CD4-positive, alpha-beta T cell treated with Interleukin-17A for 4 hours (primary cell): ENCODE measurements at places on chromosomes 2 and 18.
A peak's percentile ranks its signal among the peaks of the same experiment; 100 is the strongest.

GRCh38 chr2:53856272-53856671, 3.5 kb downstream of the GPR75 start:
- no peak for DNase-seq

- DNase-seq, result peak; percentile 10
Observed at GRCh38 chr2:171318463-171318934, 115.3 kb downstream of the METTL8 start.

DNA sequence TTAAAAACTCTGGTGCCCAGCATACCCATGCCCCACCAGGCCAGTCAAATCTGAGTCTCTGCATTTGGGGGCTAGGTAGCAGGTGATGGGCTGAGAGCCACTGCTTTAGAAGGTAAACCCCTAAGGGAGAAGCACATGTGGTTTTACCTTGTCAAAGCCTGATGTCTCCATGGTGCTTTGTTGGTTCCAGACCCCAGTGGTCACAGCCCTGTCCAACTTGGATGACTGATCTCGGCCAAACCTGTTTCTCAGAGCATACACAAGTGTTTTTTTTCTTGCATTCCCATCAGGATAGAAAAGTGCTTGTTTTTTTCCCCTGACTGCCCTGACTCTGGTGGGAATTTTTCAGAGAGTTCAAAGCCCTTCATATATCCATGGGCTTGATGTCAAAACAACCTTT, 13.5 kb downstream of the PLB1 start:
- no peak for DNase-seq

DNA sequence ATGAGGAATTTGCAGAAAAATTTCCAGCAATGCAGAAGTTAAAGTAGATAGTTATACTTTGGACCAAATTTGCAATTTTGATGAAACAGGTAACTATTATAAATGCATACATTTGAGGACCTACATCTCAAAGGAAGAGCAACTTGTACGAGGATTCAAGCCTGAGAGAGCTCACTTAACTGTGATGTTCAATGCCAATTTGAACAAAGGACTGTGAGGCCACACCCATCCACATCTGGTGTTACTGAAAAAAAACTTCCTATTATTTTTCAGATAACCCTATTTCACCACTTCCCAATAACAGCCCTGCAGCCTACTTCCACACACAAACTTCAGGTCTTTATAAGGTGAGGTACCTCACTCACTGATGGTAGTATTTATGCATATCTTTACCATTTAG, 203.5 kb upstream of the NABP1 start:
- no peak for DNase-seq

- no peak for DNase-seq
Observed at GRCh38 chr2:238180554-238180953, 21.8 kb downstream of the ERFE start.

- no peak for DNase-seq
Observed at GRCh38 chr2:95058989-95059641, 33.6 kb downstream of the MAL start.

GRCh38 chr2:12080360-12080759, 333.9 kb downstream of the LPIN1 start:
- no peak for DNase-seq

GRCh38 chr2:85254540-85255300, 73.1 kb downstream of the TGOLN2 start:
- no peak for DNase-seq

GRCh38 chr2:144443837-144444817, 75.8 kb downstream of the ZEB2 start:
- DNase-seq, result no peak

DNA sequence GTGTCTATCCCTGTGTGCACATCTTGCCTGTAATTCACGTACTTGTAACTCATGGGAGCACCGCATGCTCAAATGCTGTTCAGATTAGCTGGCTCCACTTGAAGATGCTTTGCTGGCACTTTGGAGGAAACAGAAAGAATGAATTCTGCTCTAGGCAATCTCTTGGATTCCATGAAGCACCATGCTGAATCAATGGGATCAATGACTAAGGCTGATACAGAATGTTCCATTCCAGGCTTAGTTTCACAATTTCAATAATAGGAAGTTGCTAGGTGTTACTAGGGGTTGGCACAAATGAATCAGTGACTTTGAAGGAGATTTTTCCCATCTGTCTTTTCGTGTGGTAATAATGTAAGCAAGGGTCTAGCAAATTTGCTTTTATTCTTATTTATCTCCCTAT, 328.8 kb downstream of the OSR1 start:
- DNase-seq, result no peak

DNA sequence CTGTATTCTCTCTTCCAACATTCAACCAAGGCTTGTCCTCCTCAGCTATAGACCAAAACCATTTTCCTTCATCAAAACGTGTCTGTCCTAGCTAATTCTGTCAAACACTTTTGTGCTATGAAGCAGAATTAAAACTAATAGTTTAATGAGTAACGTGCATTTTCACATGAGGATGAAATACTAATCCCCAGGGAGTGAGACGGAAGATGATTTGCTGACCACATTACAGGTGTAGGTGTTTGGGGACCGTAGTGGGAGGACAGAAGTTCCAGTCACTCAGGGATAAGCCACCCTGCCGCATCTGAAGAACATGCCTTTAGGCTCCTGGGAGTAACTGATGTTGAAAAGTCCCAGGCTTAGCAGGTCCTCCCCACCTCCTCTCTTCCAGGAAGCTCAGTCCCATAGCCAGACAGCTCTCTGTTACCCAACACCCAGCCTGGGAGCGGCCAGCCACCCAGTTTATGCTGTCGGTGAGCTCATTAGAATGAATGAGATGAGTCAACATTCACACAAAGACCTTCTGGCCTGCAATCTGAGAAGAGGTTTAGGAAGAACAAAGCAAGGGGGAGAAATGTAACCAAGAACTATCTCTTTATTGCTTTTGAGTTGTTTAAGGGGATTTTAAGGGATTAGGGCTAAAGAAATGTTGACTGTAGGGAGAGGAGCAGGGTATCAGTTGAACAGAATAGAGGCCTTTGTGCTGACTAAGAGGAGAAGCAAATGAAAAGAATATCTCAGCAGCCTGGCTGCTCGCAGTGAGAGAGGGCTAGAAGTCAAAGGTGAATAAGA, 122.5 kb downstream of the FOXI3 start:
- DNase-seq, result no peak

DNA sequence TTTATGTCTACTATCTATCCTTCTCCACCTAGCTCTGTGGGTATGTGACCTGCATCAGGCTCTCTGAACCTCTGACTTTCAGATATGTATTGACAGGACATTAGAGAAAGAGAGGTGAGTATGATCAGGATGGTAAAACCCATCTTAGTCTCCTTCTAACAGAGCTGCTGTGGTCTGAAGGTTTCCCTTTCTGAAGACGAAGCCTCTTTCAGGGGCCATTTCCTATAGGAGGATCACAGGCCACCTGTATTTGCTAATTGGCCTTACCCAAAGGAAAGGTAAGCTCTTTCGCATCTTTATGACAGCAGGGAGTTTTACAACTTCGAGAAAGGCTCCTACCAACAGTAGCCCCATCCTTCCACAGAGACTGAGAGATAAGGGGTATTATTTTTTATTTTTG, 442.9 kb downstream of the KCNJ3 start:
- DNase-seq, result no peak

- no peak for DNase-seq
Observed at GRCh38 chr18:5298156-5298852, 2.8 kb upstream of the ZBTB14 start.

GRCh38 chr2:48886919-48887318, 131.4 kb upstream of the LHCGR start:
- DNase-seq, result no peak

DNA sequence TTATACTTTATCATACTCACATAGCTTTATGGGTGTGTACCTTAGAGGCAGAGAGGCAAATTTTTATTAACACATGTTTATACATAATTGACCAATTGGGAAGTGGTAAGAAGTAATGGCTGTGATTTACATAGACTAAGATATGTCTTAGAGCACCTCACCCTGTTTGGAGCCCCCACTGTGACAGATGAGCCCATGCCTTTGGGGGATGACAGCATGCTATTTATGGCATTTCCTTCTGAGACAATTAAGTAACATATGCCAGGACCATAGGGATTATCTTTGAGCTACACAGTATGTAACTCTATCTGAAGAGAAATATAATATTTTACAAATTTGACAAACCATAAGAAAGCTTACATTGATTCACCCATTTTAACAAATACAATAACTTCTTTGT, 1655.3 kb upstream of the ACVR2A start:
- no peak for DNase-seq

DNA sequence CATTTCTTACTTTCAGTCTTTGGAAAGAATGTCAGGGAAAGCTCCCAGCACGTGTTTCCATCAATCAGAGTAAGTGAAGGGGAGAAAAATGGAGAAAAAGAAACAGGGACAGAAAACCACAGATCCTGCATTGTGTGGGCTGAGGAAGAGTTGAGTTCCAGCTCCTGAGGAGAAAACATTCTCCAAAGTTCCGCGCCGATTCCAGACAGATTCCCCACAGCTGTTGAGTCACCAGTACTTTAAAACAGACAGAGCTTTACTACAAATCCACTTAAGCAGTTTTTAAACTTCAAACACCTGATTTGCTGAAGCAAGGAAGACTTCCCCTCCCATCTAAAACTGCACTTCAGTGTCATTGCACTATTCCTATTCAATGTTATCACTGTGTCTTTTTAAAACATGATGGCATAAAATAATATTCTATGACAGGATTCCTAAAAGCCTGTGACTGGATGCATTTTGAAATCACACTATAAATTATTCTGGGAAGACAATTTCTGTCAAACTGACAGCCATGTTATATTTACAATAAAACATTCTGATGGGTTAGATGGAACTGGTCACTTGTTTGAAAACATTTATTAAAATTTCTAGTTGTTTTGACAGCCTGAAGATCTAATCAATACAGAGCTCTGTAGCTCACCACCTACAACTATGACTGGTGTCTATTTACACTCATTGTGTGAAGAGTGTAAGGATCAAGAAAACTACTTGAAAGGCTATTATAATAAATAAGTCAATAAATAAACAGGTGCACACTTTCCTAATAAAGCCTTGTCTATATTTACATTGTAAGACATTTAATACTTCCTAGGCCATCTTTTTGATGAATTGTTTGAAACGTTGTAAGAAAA, 40.9 kb downstream of the TCF4 start:
- DNase-seq, result no peak

- no peak for DNase-seq
Observed at GRCh38 chr2:217489145-217489960, 513.4 kb downstream of the TNS1 start.

DNA sequence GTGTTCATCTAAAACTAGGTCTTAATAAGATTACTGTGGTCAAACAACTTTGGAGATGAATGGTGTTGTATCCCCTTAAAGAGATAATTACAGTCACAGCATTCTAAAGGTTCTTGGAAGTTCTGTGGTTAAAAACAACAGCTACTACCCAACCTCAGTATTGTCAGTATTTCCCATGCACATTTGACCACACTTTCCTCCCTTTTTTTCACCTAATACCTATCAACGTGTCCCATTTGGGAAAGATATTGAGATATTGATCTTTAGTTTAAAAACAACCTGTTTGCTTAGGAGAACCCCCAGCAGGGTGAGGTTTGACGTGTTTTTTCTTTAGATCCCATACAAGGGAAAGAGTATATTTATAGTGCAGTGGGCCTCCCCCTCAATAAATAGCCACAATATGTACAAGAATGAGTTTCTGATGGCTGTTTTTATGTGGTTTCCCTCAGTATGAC, 65.6 kb downstream of the WDR7 start:
- DNase-seq, result no peak

DNA sequence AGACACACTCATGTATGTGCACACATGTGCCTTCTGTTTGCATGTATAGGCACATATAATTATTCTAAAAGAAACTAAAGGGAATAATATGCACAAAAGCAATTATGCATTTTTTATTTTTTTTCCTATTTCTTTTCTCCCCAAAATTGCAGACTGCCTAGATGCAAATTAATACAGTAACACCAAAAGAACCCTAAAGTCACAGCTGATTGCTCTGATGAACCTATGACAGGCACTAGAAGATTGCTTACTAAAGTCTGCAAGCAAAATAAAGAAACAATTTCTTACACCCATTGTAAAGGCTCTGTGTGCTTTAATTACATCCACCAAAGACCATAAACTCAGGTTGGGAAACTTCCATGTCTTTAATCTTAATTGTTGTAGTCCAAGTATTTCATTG, 7.7 kb upstream of the EML4 start:
- DNase-seq, result no peak

GRCh38 chr2:74448771-74449170, 6.1 kb upstream of the INO80B start:
- no peak for DNase-seq

- no peak for DNase-seq
Observed at GRCh38 chr2:144456680-144457079, 63.2 kb downstream of the ZEB2 start.

GRCh38 chr2:66702301-66702700, 267.4 kb downstream of the MEIS1 start:
- no peak for DNase-seq

DNA sequence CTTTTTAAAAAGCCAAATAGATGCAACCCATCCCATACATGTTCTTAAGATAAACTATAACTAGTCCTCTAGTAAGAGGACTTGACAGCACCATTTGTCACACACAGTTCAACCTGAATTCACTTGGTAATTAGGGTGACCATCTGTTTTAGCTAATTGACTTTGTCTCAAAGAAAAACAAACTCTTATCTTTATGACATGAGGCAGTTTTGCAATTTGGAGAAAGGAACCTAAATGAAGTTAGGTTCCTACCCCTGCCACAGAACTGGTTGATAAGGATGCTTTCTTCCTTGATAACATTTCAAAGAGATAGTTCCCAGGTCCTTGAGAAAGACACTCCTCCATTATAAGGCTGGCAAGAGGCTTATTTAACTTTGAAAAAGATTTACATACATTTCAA, 57.4 kb upstream of the LRRTM1 start:
- DNase-seq, result no peak

DNA sequence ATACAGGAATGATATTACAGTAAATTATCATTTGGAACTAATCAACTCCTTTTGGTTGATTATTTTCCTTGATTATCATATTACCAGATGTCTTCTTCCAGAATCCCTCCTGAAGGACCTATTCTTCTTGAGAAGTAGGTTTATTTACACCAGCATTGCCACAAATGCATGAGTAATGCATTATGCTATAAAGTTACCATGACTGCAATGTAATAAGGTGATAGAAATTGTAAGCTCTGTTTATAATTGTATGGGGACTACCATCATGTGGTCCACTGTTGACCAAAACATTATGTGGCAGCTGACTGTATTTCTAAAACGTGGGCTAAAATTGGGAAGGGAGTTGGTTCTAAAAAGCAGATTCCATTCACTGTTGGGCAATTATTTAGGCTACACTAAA, 602.2 kb downstream of the NYAP2 start:
- no peak for DNase-seq

- no peak for DNase-seq
Observed at GRCh38 chr2:229096409-229097066, 174.5 kb downstream of the PID1 start.

DNA sequence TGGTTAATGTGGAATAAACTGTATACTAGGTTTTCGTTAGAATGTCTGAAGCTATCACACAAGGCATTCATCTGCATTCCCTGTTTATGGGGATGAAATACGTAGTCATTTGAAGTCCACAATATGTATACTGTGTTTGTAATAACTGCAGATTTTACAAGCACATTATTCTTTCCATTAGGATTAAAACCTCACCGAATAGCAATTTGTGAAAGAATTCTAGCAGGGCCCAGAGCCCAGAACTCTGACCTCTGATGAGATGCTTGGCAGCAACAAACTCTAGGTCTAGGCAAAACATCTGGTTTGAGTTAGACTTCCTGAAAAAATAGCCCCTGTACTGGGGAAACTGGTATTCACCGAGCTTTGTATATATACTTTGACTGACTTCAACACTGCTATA, 158.2 kb downstream of the SRBD1 start:
- no peak for DNase-seq

- no peak for DNase-seq
Observed at GRCh38 chr2:158779621-158780020, 15.5 kb upstream of the DAPL1 start.
